ENCODE measurements at places on chromosomes 4 and X.

GRCh38 chr4:185017964-185018772, at the start of gene HELT:
TSS of gene HELT (plus strand) at chr4:185018490. CDS start at chr4:185018929, 439 bp downstream.
- DNase-seq: no peak

DNA sequence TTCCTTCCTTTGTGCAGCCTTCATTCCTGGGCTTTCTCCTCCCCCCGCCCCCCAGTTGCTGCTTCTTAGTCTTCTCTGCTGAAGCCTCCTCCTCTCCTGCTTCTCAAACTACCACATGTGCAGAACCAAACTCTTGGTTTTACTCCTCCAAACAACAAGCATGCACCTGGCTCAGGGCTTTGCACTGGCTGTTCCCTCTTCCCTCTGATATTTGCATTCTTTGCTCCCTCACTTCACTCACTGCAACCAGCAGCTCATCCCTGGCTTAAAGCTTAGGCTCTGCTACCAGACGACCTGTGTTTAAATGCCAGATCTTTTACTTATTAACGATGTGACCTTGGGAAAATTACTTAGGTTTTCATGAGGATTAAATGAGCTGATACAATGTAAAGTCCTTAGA, 51.4 kb downstream of the MED28 start:
- DNase-seq: no peak

DNA sequence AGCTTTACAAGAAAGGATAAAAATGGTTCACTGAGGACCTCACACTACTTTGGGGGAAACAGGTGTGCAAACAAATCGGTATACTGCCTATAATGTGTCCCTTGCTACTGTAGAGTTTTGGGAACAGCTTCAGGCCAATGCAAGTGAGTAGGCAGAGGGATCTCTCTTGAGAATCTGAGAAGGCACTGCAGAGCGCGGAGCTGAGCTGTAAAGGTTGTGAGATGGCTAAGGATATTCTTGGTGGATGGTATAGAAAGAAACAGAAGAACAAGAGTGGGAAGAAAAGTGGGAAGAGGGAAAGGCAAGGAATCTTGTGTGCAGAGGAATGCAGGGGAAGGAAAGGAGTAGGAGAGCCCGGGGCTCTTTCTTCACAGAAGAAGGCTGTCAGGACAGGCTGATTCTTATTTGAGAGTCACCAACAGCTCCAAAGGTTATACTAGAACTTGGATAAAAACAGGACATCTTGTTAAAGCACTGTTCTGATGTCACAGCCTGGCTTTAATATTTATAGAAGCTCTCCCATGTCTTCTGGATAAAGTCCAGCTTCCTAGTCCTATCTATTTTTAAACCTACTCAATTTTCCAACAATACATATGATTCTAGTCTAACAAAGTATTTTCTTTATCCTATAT, 985.6 kb upstream of the HS3ST1 start:
- no peak for DNase-seq

GRCh38 chrX:31126205-31126604, 54.4 kb upstream of the FTHL17 start:
- no peak for DNase-seq

DNA sequence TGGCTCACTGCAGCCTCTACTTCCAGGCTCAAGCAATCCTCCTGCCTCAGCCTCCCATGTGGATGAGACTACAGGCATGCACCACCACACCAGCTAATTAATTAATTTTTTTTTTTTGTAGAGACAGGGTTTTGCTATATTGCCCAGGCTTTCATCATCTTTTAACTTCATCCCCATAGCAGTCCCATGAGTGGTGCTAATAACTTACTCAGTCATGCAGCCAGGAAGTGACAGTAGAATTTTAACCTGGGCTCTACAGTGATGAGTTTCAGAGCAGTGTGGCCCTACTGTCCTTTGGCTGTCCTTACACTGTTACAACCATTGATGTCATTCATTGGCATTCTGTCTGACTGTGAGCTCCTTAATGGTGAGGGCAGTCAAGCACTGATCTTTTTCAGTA, 3.9 kb upstream of the OCIAD2 start:
- DNase-seq: no peak

DNA sequence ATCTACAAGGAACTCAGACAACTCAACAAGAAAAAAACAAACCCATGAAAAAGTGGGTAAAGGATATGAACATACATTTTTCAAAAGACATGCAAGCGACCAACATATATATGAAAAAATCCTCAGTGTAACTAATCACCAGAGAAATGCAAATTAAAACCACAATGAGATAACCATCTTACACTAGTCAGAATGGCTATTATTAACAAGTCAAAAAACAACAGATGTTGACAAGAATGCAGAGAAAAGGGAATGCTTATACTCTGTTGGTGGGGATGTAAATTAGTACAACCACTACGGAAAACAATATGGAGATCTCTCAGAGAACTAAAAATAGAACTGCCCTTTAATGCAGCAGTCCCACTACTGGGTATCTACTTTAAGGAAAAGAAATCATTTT, 12.1 kb downstream of the NIPAL1 start:
- no peak for DNase-seq

DNA sequence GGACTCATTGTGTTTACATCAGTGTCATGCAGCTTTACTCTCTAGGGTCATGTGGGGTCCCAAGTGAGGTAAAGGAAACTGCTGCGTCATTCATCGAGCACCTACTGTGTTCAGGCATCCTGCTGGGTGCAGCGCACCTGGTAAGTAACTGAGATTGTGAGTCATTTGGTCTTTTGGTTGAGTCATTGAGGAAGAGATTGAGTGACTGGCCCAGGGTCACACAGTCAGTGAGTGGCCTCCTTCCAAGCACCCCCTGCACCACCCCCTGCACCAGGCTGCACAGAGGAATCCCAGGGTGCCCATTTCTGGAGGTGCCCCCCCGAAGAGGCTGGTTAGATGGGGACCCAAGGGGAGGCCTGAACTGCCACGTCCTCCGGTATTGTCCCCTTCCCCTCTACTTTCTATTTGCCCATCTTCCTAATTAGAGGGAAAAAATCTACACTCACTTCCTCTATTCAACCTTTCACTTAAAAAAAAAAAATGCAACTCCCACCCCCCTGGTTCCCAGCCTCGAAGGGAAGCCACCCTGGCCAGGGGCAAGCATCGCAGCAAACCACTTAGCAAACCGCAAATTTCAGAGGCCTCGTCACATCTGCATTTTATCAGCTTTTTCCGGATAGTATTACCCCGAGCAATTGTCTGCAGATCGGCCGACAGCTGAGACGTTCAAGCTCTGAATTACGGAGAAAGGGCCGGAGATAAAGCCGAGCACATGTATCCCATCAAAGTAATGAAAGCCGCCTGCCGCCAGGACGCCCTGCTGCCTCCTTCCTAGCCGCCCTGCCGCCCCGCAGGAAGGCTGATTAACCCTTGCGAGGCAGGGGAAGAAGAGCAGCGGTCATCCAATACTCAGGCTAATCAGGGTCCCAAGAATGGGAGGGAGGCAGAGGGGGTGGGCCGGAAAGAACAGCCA, 96.3 kb upstream of the MSX1 start:
- DNase-seq: peak; percentile 13

- no peak for DNase-seq
These were observed 82.0 kb downstream of the USP46 start for GRCh38 chr4:52576961-52577623.

GRCh38 chr4:25749150-25749794, 93.6 kb downstream of the SLC34A2 start:
- DNase-seq: no peak

DNA sequence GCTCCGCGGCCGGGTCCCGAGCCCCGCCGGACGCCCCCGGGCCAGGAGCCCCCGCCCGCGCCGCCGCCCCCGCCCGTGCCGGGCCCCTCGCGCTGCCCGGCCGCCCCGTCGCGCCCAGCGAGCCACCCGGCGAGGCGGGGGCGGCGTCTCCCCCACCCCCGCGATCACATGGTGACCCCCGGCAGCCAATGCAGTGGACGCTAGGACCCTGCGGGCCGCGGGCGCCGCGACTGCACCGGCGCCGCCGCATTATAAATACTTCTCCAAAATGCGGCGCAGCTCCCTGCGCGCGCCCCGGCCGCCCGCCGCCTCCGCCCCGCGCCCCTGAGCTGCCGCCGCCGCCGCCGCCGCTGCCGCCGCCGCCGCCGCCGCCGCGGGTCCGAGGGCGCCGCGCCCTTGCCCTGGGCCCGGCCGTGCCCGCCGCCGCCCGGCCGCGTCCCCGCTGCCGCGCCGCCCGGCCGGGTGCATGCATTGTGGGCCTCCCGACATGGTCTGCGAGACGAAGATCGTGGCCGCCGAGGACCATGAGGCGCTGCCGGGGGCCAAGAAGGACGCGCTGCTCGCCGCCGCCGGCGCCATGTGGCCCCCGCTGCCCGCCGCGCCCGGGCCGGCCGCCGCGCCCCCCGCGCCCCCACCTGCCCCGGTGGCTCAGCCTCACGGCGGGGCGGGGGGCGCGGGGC, at the start of gene NAT8L:
NAT8L (plus strand) TSS at position 282 of the 680 bp plus-strand sequence; CDS start at position 467, 185 bp downstream.
- no peak for DNase-seq

GRCh38 chr4:10046471-10046870, 25.2 kb upstream of the SLC2A9 start:
- DNase-seq: no peak

DNA sequence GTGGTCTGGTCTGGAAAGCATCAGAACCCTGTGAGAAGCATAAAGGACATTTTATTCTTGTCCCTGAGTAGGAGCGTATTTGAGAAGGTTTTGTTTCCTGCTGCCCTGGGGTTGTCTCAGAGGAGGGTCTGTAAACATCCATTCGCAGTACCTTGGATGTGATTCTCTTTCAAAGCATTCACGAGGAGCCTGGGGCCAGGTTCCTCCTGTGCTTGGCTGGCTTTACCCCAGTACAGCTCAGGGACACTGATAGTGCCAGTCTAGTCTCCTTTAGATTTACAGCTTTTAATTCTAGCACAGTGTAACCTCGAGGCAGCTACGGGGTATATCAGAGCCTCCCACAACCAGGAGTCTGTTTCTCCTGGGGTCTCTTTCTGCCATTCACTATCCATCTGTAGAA, 2.7 kb downstream of the CLRN2 start:
- no peak for DNase-seq

GRCh38 chr4:13349096-13349495, 135.0 kb downstream of the RAB28 start:
- DNase-seq: no peak

DNA sequence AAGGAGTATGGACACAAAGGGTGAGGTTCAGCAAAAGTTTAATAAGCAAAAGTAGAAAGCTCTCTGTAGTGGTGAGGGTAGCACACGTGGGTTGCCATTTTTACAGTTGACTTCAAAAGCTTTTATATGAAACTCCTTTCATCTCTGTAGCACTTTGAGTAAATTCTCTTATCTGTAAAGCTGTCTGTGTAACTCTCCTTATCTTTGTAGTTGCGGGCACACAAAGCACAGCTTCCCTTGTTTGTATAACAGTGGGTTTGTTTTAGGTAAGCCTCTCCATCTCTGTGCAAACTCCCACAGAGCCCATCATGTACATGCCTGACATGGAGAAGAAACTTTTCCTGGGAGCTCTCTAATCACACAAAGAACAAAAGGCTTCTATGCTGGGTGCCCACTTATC, 325.9 kb upstream of the PABPC5 start:
- DNase-seq: no peak

- DNase-seq: no peak
These were observed 59.4 kb upstream of the RBPJ start for GRCh38 chr4:26261405-26261804.

All from amniotic stem cell (primary cell).